H1 (cell line): ENCODE measurements at places on chromosomes 13 and 19. TPM values are rescaled to one million over a fixed set of nuclear protein-coding genes. Genes with fewer than 3 reads are reported as not detected.

DNA sequence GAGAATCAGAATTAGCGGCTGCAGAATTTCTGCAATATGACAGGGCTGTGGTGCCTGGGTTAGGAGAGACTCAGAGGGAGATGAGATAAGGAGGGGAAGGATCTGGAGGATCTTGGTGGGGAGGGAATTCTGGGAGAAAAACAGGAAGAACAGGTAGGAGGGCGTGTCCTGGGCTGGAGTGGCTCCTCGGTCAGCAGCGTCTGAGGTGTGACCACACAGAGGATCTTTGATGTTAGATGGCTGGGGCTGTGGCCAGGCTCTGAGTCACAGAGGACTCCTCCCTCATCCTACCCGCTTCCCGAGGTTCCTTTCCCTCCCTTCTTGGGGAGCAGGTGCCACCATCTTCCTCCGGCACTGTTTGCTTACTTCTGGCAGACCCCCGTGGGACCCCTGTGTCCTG lies 6.4 kb upstream of the KLK6 start:
- H3K4me3 ChIP-seq = no peak overlapping the region
- no peak for DNase-seq
- no peaks in the 10 kb centered on the region for H3K36me3 ChIP-seq
- peaks cover 11% of the 10 kb centered on the region for H3K4me1 ChIP-seq
- no peak overlapping the region for H3K27ac ChIP-seq

GRCh38 chr19:13796301-13797057 lies 1.2 kb downstream of the ZSWIM4 start:
- H3K4me3 ChIP-seq = peak overlapping the region; percentile 60
- peaks cover 3% of the 10 kb centered on the region; the same call in 1 of the 2 replicates for H3K36me3 ChIP-seq
- H3K27ac ChIP-seq = no peak overlapping the region
- H3K27me3 ChIP-seq = no peaks in the 10 kb centered on the region
- H3K4me1 ChIP-seq = peaks cover 4% of the 10 kb centered on the region
- no peak for DNase-seq

GRCh38 chr19:34236035-34236987 lies 18.0 kb upstream of the GARRE1 start:
- H3K36me3 ChIP-seq = no peaks in the 10 kb centered on the region
- no peak for DNase-seq
- H3K4me1 ChIP-seq = peaks cover 4% of the 10 kb centered on the region; the same call in 1 of the 2 replicates

ZNF682 gene
- total RNA-seq = 21.7 and 27.5 TPM in 2 replicates

DNA sequence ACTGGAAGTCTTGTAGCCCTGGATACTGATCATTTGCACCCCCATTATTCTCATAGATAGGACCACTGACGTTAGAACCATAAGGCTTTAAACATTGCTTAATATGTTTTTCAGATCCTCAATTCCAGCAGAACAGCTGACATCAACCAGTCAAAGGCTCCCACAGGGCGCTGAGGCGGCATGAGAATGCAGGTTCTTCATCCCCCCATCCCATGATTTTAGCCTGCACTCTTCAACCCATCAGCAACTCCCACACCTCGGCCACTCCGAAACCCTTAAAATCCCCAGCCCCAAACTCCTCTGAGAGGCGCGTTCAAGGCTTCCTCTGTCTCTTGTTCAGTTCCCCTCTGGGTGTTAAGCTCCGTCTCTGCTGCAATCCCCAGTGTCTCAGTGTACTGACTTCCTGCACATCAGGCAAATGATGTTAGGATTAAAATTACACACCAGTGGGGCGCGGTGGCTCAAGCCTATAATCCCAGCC lies 24.3 kb upstream of the LAMP1 start:
- H3K4me1 ChIP-seq = no peaks in the 10 kb centered on the region
- no peak overlapping the region for H3K4me3 ChIP-seq
- no peak overlapping the region for H3K27ac ChIP-seq
- no peak for DNase-seq

DNA sequence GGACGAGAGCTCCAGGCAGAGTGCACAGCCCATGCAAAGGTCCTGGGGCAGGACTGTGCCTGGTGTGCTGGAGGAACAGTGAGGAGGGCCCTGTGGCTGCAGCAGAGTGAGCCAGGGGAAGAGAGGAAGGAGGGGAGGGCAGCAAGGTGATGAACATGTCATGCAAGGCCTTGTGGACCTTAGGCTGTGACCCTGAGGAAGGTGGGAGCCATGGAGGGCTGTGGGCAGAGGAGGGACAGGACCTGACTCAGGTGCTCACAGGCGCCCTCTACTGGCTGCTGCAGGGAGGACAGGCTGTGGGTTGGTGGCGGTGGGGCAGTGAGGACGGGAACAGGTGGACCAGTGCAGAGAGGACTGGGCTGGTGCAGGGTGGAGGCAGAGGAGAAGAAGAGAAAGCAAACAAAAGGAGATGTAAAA lies 170.3 kb downstream of the PTPRS start:
- H3K4me1 ChIP-seq = no peaks in the 10 kb centered on the region
- H3K27ac ChIP-seq = no peak overlapping the region
- DNase-seq = no peak
- no peaks in the 10 kb centered on the region for H3K36me3 ChIP-seq
- no peak overlapping the region for H3K4me3 ChIP-seq
- peaks cover 2% of the 10 kb centered on the region; the same call in 1 of the 2 replicates for H3K27me3 ChIP-seq

JSRP1 gene
- 0.56 and 1.7 TPM in 2 replicates for total RNA-seq

GRCh38 chr19:42154471-42155323 lies 22.5 kb upstream of the POU2F2 start:
- peaks cover 11% of the 10 kb centered on the region; the same call in 1 of the 2 replicates for H3K27me3 ChIP-seq
- no peaks in the 10 kb centered on the region for H3K36me3 ChIP-seq

GRCh38 chr19:35648017-35648961 lies at the start of gene COX6B1:
Gene COX6B1 (plus strand): TSS chr19:35648323. CDS start chr19:35651244, 2,921 bp downstream.
- peaks cover 3% of the 10 kb centered on the region for H3K4me1 ChIP-seq
- no peaks in the 10 kb centered on the region for H3K27me3 ChIP-seq
- H3K4me3 ChIP-seq = peak within 1 kb of the TSS; percentile 89

GRCh38 chr19:21508198-21508597 lies 2.8 kb downstream of the ZNF429 start:
- no peak overlapping the region for H3K4me3 ChIP-seq
- peaks cover 12% of the 10 kb centered on the region; the same call in 1 of the 2 replicates for H3K36me3 ChIP-seq
- no peak for DNase-seq
- H3K4me1 ChIP-seq = no peaks in the 10 kb centered on the region

- no peaks in the 10 kb centered on the region for H3K27me3 ChIP-seq
- H3K4me1 ChIP-seq = no peaks in the 10 kb centered on the region; the same call in 1 of the 2 replicates
- H3K27ac ChIP-seq = no peak overlapping the region
- no peak overlapping the region for H3K4me3 ChIP-seq
Measured at GRCh38 chr13:111252446-111253364, 67.7 kb upstream of the TEX29 start.

- no peaks in the 10 kb centered on the region for H3K36me3 ChIP-seq
- no peaks in the 10 kb centered on the region for H3K27me3 ChIP-seq
- H3K4me3 ChIP-seq = no peak overlapping the region
- H3K4me1 ChIP-seq = no peaks in the 10 kb centered on the region
Measured at GRCh38 chr13:24183741-24184182, 23.2 kb downstream of the SPATA13 start.

BCL2L12 gene
- total RNA-seq = 126 and 133 TPM in 2 replicates

DNA sequence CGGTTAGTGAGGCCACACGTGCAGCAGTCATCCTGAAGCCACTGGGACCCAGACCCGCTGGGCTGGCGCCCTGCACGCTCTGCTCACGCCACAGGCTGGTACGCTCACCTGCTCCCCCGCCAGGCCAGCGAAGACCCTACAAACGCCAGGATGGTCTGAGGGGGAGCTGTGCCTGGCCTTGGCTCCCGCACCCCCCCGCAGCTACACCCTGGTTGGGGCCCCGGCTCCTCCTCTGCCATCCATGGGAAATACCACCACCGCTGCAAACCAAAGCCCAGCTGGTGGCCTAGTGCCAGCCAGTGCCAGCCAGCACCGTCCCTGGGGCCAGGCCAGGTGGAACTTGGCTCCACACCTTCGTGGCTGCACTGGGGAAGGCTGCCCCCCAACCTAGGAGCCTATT lies 23.3 kb upstream of the CACTIN start:
- H3K36me3 ChIP-seq = peaks cover 19% of the 10 kb centered on the region; the same call in 1 of the 2 replicates
- H3K27ac ChIP-seq = no peak overlapping the region
- no peaks in the 10 kb centered on the region for H3K4me1 ChIP-seq
- DNase-seq = no peak
- no peaks in the 10 kb centered on the region for H3K27me3 ChIP-seq

GRCh38 chr13:101425623-101426022 lies 9.3 kb upstream of the NALCN start:
- no peak for DNase-seq
- H3K27ac ChIP-seq = no peak overlapping the region
- no peaks in the 10 kb centered on the region for H3K4me1 ChIP-seq

- H3K36me3 ChIP-seq = no peaks in the 10 kb centered on the region; the same call in 1 of the 2 replicates
- no peaks in the 10 kb centered on the region for H3K27me3 ChIP-seq
- no peaks in the 10 kb centered on the region for H3K4me1 ChIP-seq
- peak overlapping the region; percentile 97 for H3K4me3 ChIP-seq
- peak overlapping the region; percentile 77; the same call in 1 of the 2 replicates for H3K27ac ChIP-seq
Measured at GRCh38 chr13:72726726-72727416, 558 bp downstream of the MZT1 start.

ZIC5 gene
- total RNA-seq = 51.0 and 52.7 TPM in 2 replicates

DNA sequence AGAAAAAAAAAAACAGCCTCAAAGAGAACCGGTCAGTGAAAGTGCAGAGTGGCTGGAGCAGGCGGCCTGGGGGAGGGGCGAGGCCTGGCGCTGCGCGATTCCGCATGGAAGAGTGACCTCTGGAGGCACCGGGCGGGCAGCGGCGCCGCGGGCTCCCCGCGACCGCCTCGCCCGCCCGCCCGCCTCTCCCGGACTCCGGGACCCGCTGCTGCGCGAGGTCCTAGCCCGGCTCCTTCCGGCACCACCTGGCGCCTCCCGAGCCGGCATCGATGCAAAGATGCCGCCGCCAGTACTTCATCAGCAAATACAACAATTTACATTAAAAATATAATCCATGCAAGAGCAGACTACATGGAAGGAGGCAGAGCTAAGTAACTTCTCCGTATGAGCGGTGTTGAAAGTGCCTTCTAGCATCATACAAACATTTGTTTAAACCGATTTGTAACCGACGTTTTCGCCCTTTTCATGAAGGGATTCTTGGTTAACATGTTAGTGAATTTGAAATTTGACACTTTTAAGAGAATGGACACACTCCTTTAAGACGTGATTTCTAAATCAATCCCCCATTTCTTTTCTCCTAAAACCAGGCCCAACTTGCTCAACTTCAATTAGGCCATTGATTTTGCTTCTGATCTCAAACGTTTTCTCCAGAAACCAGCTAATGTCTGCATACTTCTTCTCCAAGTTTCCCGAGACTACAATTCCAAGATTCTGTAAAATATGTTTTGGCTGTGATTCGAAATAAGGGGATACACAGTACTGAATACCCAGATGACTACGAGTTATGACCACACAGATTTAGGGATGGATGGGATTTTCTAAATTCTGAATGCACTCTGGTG lies 2.1 kb downstream of the EFNB2 start:
- DNase-seq = peak; percentile 82
- H3K36me3 ChIP-seq = no peaks in the 10 kb centered on the region
- H3K4me3 ChIP-seq = peak overlapping the region; percentile 66
- no peak overlapping the region for H3K27ac ChIP-seq

LPAR6 gene
- 0.84 and 0.97 TPM in 2 replicates for total RNA-seq

GRCh38 chr19:3733549-3734309 lies 25.5 kb downstream of the TJP3 start:
- H3K27me3 ChIP-seq = no peaks in the 10 kb centered on the region
- H3K4me3 ChIP-seq = no peak overlapping the region
- no peaks in the 10 kb centered on the region; the same call in 1 of the 2 replicates for H3K36me3 ChIP-seq
- no peaks in the 10 kb centered on the region for H3K4me1 ChIP-seq
- DNase-seq = no peak

GRCh38 chr19:54426291-54426931 lies 11.1 kb downstream of the TTYH1 start:
- H3K27ac ChIP-seq = no peak overlapping the region
- H3K4me1 ChIP-seq = peaks cover 9% of the 10 kb centered on the region
- no peak for DNase-seq
- H3K27me3 ChIP-seq = no peaks in the 10 kb centered on the region; the same call in 1 of the 2 replicates
- peaks cover 16% of the 10 kb centered on the region for H3K36me3 ChIP-seq

DNA sequence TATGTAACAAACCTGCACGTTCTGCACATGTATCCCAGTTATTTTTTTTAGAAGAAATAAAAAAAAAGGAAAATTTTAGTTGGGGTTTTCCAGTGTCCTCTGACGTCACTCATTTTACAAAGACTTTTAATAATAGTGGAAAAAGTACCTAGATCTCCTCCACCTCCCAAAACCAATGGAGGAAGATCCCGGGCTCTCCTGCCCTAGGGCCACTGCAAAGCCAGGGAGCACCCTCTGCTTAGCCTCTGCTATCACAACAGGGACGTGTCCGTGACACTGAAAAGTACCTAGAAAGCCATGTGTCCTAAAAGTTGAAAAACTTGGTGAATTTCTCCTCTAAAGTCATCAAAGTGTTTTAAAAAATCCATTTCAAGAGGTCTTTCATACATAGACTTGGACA lies 46.7 kb upstream of the IRS2 start:
- H3K4me1 ChIP-seq = no peaks in the 10 kb centered on the region; the same call in 1 of the 2 replicates
- no peak for DNase-seq
- no peaks in the 10 kb centered on the region for H3K27me3 ChIP-seq
- no peaks in the 10 kb centered on the region for H3K36me3 ChIP-seq
- H3K27ac ChIP-seq = no peak overlapping the region

HS6ST3 gene
- total RNA-seq = 1.2 TPM in 2 replicates

GRCh38 chr13:94312511-94313216 lies 166.8 kb downstream of the DCT start:
- peaks cover 12% of the 10 kb centered on the region for H3K4me1 ChIP-seq
- no peak for DNase-seq
- no peaks in the 10 kb centered on the region for H3K27me3 ChIP-seq
- H3K27ac ChIP-seq = no peak overlapping the region
- no peak overlapping the region for H3K4me3 ChIP-seq
- no peaks in the 10 kb centered on the region for H3K36me3 ChIP-seq

LAIR1 gene
- total RNA-seq = not detected in 2 replicates

TNFSF13B gene
- total RNA-seq = not detected in 2 replicates

HCST gene
- 1.1 TPM in 1 of 2 replicates, not detected in the other for total RNA-seq

- no peaks in the 10 kb centered on the region for H3K27me3 ChIP-seq
- H3K27ac ChIP-seq = no peak overlapping the region
- no peaks in the 10 kb centered on the region for H3K36me3 ChIP-seq
- H3K4me1 ChIP-seq = no peaks in the 10 kb centered on the region
- DNase-seq = peak; percentile 73
Measured at GRCh38 chr13:76016799-76017400, 380.8 kb downstream of the LMO7 start.

GRCh38 chr13:79385694-79386093 lies 20.4 kb downstream of the RBM26 start:
- H3K27me3 ChIP-seq = no peaks in the 10 kb centered on the region
- peaks cover under 1% of the 10 kb centered on the region; the same call in 1 of the 2 replicates for H3K36me3 ChIP-seq
- no peak for DNase-seq
- H3K27ac ChIP-seq = no peak overlapping the region

DNA sequence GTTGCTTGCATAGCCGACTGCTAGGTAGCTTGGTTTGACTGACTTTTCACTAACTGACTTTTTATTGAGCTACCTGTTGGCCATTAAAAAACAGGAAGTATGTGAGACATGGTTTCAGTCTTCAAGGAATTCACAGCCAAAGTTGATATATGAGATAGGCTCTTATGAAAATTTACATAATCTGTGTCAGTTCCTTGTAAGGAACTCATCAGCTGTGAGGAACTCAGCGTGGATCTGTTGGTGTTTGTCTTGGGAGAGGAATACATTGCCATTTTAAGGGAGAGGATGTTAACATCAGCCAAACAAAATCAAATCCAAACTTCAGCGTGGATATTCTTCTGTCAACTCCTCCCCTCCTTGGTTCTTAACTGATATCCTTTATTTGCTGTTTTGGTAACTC lies 2.0 kb downstream of the RNF113B start:
- peaks cover 20% of the 10 kb centered on the region for H3K4me1 ChIP-seq
- H3K27me3 ChIP-seq = no peaks in the 10 kb centered on the region
- no peak overlapping the region for H3K27ac ChIP-seq
- peaks cover 2% of the 10 kb centered on the region; the same call in 1 of the 2 replicates for H3K36me3 ChIP-seq
- H3K4me3 ChIP-seq = no peak overlapping the region
